Neural crest cell (in vitro differentiated cells): ENCODE measurements at places on chromosomes 13 and 19.
A peak's percentile ranks its signal among the peaks of the same experiment; 100 is the strongest.

GRCh38 chr19:29325241-29325975 is 112.5 kb upstream of the UQCRFS1 start:
- DNase-seq = no peak

GRCh38 chr13:39407786-39408185 is 195.2 kb downstream of the LHFPL6 start:
- no peak for DNase-seq

DNA sequence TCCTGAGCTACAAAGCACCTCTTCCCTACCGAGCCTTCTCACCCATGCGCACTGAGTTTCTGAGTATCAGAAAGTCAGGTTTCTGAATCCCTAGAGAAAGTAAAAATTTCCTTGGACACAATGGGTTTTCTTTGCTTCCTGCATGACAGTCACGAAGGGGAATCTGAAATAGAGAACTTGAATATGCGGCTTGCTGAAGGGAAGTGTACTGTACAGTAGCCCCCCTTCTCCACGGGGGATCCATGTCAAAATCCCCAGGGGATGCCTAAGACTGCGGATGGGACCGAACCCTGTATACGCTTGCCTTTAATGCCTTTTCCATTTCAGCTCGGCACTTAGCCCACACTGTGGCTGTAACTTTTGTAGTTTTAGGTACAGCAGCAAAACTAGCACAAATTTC is 107.9 kb downstream of the GGACT start:
- no peak for DNase-seq

GRCh38 chr13:109180905-109181425 is 551.6 kb downstream of the MYO16 start:
- peak; percentile 16 for DNase-seq

DNA sequence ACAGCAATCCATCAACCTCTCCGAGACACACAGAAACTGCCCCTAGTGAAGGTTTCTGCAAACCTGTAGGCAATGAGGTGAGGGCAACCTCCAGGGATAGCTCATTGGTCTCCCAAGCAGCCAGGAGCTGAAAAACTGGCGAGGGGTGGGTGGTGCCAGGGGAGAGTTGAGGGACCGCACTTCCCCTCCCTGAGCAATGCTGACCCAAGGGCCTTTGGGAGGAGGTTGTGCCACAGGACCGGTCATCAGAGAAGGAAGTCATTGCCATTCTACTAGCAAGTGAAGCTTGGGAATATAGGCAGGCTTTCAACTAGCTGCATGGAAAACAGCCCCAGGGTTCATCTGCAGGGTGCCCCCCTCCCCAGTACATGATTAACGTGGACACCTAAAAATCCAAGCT is 23.1 kb upstream of the MED4 start:
- DNase-seq = no peak

DNA sequence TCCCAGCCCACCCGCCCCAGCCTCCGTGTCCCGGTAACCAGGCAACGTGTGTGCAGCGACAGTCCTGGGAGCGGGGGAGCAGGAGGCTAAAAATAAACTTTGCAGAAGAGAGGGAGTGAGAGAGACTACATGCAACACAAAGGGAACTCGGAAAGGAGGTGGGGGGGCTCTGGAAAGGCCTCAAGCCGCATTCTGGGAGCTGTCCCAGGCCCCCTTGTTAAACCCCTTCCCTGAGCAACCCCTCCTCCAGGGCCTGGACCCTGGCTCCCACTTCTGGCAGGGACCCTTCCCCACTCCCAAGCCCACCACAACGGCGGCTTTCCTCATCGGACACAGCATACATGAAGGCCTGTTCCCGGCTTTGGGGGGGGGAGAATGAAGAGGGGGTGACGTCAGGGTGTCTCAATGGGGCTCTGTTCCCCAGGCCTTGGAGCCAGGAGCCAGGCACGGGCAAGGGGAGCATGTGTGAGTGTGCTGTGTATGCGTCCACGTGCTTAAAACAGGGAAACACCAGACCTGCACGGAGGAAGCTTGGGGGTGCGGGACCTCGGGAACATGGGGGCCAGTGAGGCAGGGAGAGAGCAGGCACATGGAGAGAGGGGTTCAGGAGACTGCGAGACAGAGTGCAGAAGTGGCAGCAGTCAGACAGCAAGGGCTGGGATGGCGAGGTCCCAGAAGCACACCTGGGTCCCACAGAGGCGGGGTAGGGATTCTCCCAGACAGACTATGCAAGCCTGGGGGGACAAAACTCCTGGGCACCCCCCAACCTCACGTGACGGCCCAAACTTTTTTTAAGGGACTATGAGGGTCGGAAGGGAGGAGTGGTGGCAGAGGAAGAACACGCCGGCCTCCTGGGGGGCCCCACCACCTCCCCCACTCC is 2.3 kb downstream of the ERF start:
- peak; percentile 33 for DNase-seq

GRCh38 chr19:31289976-31290375 is 59.3 kb downstream of the TSHZ3 start:
- no peak for DNase-seq

GRCh38 chr13:110231348-110232047 is 75.5 kb downstream of the COL4A1 start:
- DNase-seq = no peak

DNA sequence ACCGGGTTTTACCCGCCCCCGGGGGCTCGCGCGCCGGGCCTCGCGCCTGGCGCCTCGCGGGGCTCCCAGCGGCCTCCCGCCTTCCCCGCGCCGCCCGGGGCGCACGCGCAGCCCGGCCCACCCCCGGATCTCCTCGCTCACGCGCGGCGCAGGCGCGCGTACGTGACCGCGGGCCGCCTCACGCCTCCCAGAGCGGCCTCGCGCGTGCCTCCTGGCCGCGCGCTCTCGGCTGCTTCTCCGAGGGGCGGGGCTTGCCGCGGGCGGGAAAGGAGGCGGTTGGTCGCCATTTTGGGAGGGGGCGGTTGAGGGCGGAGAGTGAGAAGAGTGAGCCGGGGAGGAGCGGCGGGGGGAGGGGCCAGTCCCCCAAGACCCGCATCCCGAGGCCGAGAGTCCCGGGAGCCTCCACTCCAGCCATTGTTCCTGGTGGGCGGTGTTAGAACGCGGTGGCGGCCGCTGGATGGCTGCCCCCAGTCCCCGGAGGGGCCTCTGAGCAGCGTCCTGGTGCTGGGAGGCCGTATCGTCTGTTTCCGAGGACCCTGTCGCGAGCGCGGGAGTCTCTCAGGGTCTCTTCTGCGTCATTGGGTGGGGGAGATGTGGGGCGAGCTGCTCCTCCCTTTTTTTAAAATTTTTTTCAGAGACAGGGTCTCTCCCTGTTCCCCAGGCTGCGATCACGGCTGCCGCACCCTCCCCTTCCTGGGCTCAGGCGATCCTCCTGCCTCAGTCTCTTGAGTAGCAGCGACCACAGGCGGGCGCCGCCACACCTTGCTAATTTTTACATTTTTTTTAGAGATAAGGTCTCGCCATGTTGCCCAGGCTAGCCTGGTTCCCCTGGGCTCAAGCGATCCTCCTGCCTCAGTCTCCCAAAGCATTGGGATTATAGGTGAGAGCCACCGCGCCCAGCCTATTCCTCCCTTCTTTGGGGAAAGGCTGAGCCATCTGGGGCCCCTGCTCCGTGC is at the start of gene ZNF541:
Gene ZNF541, minus strand, starts transcription at position 78 of the 956 bp plus-strand sequence. CDS start 17,292 bp downstream, outside the sequence.
- DNase-seq = no peak
